ENCODE measurements at places on chromosomes 7 and 10.

GRCh38 chr10:44856696-44857095 is 54.4 kb upstream of the TMEM72 start:
- no peak for DNase-seq

DNA sequence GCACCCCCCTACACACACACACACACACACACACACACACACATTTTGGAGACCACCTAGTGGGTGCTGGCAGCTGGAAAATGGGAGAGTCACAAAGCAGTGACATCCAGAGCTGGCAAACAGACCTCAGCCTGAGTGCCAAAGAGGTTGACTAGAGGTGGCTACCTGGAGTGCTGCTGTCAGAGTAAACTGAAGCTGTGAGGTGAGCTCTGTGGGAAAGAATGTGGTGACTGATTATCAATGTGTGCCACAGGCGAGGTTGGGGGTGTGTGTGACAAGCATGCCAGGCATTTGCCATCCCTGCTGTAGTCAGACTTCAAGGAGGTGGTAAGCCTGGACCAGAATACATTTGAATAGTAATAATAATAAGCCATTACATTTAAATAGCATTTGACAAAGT is 120.6 kb downstream of the SLIT1 start:
- peak; percentile 11 for DNase-seq

GRCh38 chr7:131075406-131075805 is 252.3 kb upstream of the MKLN1 start:
- DNase-seq: no peak

GRCh38 chr7:55975988-55976633 is 11.7 kb downstream of the NIPSNAP2 start:
- no peak for DNase-seq

GRCh38 chr10:74297389-74298080 is 146.5 kb downstream of the ADK start:
- DNase-seq: no peak

DNA sequence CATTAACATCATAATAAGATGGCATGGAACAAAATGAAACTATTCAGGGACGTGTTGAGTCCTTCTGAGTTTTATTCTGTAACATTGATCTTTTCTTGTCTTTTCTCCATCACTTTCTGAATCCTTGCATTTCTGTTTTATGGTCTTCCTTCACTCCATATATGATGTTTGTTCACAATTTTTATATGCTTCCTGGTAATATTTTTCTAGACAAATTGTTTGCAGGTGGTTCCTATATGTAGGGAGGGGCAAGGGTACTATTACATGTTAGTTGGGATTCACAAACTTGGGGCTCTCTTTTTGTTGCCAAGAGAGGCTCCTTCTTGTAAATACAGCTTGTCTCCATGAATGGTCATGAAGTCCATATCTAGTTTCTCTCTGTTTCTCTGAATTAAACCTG is 159.2 kb downstream of the LHFPL3 start:
- no peak for DNase-seq

DNA sequence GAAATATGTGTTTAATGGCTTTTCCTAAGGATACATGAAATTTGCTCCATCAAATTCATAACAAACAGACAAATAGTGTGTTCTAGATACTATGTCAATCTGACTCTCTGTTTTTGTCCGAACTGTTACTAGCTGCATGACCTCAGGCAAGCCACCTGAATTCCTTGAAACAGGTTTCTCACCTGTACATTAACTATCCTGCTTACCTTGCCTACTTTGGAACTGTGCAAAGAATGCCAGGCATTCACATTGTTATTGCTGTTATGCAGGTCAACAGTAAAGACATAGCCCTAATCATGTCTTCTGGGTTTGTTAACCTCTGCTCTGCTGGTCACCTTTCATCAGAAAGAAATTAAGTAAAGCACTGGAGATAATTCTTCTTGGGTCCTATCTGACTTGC is 1283.9 kb upstream of the CELF2 start:
- DNase-seq: no peak

DNA sequence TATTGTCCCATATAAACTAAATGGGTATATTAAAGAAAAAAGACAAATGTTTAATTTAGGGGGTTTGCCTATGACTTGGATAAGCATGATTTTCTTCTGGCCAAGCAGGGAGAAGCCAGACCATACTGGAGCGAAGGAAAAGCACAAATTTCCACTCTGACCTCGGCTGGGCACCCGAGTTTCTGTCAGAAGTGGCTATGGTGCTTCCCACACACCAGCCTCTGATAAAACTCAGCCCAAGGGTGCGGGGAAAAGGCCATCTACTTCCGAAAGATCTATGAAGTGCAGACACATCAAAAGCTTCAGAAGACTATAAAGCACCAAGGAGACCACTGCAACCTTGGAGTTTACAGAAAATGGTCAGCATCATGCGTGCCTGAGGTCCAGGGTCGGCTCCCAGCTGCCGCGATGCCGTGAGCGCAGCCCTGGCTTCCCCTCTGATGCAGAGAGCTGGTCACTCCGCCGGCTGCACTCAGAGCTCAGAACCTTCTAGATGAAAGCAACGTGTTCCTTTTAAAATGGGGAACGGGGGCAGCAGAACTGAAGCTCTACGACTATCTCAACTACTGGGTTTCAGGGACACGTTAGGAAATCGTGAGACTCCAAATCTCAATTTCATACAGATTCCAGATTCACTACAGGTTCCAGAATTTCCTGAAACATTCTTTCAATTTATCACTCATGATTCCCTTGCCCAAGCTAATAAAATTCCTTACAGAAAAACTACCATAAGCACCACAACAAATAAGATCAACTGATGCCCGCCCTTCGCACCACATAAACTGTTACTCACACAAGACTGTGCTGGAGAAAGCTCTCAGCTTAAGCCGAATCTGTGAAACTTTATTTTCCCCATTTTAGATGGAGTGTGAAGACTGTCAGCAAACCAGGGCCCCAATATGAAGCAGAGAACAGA is 84.5 kb downstream of the DIP2C start:
- no peak for DNase-seq

DNA sequence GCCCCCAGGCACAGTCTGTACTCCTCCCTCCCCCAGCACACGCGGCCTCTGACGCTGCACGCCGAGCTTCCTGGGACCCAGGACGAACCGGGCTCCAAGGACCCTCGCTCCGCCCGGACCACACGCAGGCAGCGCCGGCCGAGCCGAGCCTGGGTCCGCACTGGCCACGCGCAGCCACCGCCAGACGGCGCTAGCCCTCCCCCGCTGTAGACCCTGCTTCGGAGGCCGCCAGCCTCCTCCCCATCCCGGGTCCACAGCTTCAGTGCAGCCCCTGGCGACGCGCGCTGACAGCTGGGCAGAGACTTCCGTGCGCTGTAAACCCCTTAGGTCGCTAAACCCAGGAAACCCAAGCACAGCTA is 936 bp upstream of the TCERG1L start:
- DNase-seq: peak; percentile 25

GRCh38 chr7:46175221-46175620 is 254.1 kb upstream of the IGFBP3 start:
- DNase-seq: no peak

DNA sequence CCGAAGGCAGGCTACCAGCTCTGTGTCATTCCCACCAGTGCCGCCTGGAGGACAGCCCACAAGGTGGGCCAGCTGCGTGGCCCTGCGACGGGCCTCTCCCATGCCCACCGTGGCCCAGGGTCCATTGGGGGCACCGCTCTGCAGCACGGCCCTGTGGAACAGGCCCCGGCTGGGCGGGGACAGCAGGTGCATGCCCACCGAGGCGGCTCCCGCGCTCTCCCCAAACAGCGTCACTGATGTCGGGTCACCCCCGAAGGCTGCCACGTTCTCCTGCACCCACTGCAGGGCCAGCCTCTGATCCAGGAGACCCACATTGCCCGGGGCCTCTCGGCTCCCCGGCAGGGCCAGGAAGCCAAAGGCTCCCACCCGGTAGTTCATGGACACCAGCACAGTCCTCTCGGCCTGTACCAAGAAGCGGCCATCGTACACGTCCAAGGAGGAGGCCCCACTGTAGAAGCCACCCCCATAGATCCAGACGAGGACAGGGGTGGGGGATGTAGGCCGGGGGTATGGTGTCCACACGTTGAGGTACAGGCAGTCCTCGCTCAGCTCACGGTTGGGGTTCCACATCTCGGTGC is 2.3 kb downstream of the ACHE start:
- no peak for DNase-seq

DNA sequence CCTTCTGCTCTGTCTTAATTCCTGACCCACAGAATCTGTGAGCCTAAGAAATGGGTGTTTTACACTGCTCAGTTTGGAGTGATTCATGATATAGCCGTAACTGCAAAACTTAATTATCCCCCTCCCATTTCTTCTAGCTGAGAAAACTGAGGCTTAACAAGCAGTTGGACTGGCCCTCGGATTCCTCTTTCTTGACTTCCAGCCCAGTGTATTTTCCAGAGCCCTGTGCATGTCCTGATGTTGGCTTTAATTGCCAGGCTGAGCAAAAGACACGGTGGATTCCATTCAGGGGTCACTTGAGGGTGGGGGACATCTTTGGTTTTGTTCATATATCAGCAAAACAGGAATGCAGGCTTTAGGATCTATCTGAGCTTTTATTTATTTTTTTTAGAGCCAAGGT is 489.8 kb downstream of the TYW1 start:
- no peak for DNase-seq

DNA sequence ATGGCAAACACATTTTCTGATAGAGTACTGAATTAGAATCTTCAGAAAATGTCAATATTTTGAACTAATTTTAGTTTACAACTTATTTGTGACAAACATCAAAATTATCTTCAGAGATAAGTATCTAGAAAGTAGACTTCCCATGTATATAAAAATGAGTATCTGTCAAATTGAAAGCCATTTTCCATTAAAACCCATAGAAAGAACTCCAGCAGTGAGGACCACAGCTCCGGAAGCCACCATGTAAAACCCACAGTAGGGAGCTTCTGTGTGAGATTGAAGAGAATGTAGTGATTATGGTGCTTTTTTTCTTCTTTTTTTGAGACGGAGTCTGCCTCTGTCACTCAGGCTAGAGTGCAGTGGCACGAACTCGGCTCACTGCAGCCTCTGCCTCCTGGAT is 687.0 kb downstream of the TYW1 start:
- DNase-seq: no peak

- no peak for DNase-seq
These were observed 57.3 kb upstream of the GSAP start for GRCh38 chr7:77473229-77474005.

GRCh38 chr7:7607010-7607409 is 33.5 kb upstream of the UMAD1 start:
- DNase-seq: no peak

- no peak for DNase-seq
These were observed 187.4 kb upstream of the TMEM72 start for GRCh38 chr10:44723619-44724325.

DNA sequence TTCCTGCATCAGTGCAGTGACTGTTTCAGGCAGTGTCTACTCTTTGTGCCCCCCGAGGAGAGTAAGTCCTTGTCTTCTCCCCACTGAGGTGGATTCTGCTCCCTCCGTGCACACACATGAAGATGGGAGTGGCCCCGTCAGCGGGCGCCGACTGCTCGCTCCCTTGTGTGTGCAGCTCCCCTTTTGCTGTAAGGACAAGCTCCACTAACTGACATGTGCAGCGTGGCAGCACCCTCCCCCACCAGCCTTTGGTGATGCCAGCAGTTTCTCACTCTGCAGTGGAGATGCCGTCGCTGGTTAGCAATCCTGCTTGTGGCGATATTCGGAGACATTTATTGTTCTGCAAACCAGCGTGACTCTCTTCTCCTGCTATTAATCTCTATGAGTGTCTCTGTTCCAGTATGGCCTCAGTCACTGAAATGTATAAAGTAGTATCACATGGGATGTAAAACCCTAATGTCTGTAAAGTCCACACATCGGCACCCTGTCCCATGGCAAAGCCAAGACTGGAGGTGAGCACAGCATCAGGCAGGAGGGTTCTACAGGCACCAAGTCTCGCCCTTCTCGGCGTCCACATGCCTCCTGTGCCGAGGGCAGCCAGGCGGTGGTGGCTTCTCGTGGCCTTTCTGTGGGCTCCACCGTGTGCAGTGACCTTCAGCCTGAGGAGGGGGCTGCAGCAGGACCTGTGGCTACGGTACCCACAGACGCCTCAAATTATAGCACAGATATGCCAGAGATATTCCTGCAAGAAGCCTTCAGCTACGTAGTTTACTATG is 202.7 kb downstream of the EBF3 start:
- no peak for DNase-seq

GRCh38 chr7:52053525-52053924 is 736.9 kb upstream of the COBL start:
- DNase-seq: no peak

- no peak for DNase-seq
These were observed 32.1 kb upstream of the SH2B2 start for GRCh38 chr7:102254521-102254920.

GRCh38 chr10:129887381-129887905 is 76.6 kb downstream of the EBF3 start:
- no peak for DNase-seq

DNA sequence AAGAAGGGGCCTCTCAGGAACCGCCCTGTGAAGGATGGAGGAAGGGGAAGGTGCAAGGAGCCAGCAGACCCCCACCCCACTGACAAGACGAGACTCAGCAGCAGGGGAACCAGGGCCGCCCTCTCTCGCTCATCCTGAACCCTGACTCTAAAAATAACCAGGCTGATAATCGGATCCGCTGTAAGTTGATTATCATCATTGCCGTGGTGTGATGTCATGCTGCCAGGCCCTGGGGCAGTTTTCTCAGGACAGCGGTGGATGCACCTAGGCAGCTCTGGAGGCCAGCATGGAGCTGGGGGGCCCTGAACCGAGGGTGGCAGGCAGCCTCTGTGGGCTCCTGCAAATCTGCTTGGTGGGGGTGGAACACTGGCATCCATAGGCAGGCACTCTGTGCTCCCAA is 7.9 kb downstream of the RET start:
- no peak for DNase-seq

DNA sequence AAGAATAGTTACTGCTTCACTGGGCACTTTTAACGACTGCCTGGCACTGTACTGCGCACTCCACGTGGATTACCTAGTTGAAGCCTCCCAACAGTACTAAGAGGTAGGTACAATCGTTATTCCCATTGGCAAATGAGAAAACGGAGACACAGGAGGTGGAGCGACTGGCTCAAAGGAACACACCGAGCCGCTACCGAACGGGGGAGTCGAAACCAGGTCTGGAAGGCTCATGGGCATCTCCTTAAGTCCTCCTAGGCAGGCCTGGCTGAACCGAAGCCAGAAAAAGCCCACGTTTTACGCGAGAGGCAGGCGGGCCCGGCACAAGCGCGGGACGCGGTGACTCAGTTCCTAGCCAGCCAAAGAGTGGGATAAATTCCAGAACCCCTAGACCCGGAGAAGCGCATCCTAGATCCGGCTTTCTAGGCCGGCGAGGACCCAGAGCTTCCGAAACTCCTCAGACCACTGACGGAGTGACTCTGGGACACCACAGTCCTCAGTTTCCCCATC is 472 bp downstream of the PDAP1 start:
- DNase-seq: peak; percentile 16

GRCh38 chr7:23709081-23709750 is 803 bp upstream of the STK31 start:
- DNase-seq: no peak

DNA sequence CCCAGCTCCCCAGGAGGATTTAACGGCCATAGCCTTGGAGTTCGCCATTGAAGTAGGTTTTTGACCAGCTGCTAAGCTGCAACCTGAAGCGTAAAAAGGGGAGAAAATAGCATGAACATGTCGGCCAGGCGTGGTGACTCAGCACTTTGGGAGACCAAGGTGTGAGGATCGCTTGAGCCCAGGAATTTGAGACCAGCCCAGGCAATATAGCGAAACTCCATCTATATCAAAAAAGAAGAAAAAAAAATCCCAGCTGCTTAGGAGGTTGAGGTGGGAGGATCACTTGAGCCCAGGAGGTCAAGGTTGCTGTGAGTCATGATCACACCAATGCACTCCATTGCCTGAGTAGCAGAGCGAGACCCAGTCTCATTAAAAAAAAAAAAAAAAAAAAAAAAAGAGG is 32.2 kb upstream of the MCU start:
- no peak for DNase-seq

All from G401 (cell line).